ENCODE measurements at places on chromosomes 1 and 21.

DNA sequence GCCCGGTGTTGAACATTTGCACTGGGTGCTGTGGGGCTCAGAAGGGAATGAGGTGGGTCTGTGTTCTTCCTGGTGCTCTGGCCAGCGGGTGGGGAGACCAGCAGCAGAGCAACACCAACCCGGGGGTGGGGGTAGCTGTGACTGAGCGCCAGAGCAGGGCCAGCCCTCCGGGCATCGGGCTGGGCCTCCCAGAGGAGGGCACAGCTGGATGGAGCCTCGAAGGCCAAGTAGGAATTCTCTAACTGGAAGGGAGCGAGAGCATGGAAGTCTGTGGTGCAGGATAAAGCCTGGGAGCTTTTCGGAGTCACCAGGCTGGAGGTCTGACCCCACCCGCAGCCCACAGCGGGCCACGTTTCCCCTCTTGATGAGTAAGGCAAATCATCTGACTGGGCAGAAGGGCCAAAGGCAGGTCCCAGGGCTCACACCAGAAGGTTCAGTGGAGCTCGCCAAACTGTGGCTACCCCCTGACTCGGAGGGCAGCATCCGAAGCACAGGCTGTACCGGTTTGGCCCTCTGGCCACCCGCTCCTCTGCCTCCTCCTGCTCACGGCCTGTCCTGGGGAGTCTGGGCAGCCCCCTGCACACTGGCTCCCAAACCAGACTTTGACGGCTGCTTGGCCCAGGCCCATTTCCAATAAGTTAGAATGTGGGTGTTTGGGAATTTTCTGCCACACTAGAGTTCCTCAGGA, 18.8 kb downstream of the SLC1A7 start:
- no peak for DNase-seq

GRCh38 chr1:47963568-47964358, 33.4 kb downstream of the TRABD2B start:
- DNase-seq: no peak

DNA sequence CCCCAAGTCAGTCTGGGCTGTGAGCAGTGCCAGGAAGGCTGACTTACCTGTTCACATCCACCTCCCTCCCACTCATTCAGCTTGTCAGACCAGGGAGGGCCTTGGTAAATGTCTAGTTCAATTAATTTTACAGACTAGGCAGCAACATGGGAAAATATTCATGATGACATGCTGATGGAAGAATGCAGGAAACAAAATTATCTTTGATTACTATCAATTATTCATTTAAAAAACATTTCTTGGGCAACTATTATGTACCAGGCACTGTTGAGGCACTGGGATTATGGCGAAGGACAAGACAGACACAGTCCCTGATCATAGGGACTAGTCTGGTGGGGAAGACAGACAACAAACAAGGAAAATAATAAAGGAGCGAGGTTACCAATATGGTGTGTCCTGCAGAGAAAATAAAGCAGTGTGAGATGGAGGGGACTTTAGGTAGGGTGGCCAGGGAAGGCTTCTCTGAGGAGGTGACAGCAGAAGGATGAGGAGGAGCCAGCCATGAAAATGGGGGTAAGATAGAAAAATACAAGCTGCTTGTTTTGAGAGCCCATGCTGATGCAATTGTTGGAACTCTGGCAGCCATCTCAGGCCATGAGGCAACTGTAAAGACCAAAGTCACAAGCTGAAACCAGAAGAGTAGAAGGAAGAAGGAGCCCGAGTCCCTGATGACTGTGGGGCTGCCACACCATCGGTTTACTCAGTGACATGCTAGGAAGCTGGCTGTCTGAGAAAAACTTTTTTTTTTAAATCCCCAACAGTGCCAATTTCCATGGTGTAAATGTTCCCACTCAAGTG, 14.0 kb downstream of the TRIM62 start:
- DNase-seq: no peak

DNA sequence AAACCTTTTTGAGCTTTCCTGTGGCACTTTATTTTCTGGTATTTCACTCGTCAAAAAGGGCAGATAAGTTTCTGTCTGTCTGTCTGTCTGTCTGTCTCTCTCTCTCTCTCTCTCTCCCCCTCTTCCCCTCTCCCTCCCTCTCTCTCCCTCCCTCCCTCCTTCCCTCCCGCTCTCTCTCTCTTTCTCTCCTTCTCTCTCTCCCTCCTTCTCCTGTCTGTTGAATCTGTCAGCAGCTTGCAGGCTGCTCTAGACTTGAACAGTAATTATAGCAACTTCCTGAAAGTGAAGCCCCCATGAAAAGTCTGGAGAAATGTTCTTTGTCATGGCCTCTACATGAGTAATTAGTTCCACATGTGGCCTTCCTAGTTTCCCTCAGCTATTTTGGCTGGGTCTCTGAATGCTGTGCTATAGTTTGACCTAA, 275.2 kb upstream of the C1orf105 start:
- no peak for DNase-seq

- no peak for DNase-seq
Measured at GRCh38 chr1:175192630-175193526, at the start of gene KIAA0040. KIAA0040 (minus strand) TSS chr1:175192776; CDS start chr1:175161013, 31,763 bp downstream.

- no peak for DNase-seq
Measured at GRCh38 chr1:172470149-172470548, 26.3 kb upstream of the PIGC start.

DNA sequence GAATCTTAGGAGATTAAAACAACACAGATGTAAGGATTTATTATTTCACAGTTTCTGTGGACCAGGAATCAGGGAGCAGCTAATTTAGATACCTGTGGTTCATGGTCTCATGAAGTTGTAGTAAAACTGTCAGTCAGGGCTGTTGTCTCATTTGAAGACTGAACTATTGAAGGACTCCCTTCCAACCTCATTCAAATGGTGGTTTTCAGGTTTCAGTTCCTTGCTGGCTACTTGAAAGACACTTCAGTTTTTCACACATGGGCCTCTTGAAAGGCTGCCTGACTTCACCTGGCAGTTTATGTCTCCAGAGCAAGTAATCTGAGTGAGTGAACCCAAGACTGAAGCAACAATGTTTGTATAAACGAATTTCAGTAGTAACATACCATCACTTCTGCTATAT, 915.9 kb downstream of the PLA2G4A start:
- no peak for DNase-seq

- DNase-seq: no peak
Measured at GRCh38 chr1:207791290-207791689, 39.4 kb downstream of the CD46 start.

GRCh38 chr1:160251011-160251410, 11.3 kb downstream of the DCAF8 start:
- no peak for DNase-seq

GRCh38 chr1:39957299-39958015, 2.5 kb downstream of the MFSD2A start:
- peak; percentile 68 for DNase-seq

DNA sequence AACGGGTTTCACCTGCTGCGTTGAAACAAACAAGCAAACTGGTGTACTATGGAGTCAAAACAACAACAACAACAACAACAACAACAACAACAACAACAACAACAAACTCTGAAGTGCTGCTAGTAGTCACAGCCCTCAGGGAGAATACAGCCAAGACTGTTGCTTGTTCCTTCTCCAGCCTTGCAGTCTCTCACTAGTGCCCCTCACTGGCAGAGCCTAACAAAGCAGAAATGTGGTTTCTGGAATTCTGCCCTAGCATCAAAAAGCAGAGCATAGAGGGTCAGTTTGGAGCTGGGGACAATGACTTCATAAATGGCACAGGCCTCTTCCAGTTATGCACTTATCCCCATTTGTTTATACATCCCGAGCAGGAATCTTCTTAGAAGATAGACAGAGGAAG, 187.4 kb downstream of the KCNK2 start:
- DNase-seq: no peak

GRCh38 chr1:51504806-51505525, 14.1 kb downstream of the EPS15 start:
- no peak for DNase-seq

GRCh38 chr21:41280115-41280919, 36.3 kb upstream of the FAM3B start:
- DNase-seq: no peak

DNA sequence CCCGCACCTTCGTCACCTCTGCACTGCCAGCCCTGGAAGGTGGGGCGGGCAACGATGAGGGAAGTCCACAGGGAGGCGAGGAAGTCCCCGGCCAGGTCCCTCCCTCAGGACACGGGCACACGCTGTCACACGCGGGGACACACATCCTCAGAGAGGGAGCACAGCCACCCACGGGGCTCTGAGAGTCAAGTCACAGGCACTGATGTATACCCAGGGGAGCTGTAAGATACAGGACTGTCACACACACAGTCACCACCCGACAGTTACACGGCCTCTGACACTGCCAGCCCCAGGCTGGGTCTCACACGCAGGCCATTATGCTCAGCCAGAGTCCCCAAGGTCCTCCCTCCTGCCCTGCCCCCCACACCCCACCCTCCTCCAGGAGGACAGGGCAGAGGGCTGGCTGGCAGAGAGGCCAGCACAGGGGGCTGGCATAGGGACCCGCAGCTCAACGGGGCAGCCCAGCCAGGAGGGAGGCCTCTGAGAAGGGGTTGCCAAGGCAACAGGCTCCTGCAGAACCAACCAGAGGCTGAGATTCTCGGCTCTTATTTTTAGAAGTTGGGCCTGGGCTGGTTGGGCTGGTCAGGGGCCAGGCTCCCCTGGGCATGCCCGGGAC, 17.7 kb upstream of the ADGRB2 start:
- no peak for DNase-seq

GRCh38 chr1:33986390-33987095, 122.7 kb downstream of the HMGB4 start:
- no peak for DNase-seq

- no peak for DNase-seq
Measured at GRCh38 chr1:15938628-15939161, 37.2 kb downstream of the ZBTB17 start.

GRCh38 chr1:173448945-173449344, 28.2 kb upstream of the PRDX6 start:
- DNase-seq: no peak

- DNase-seq: no peak
Measured at GRCh38 chr1:180256341-180257027, 26.4 kb downstream of the LHX4 start.

GRCh38 chr1:174656409-174657059, 208.8 kb downstream of the GPR52 start:
- DNase-seq: no peak

- DNase-seq: no peak
Measured at GRCh38 chr1:226405411-226405988, 2.4 kb downstream of the PARP1 start.

DNA sequence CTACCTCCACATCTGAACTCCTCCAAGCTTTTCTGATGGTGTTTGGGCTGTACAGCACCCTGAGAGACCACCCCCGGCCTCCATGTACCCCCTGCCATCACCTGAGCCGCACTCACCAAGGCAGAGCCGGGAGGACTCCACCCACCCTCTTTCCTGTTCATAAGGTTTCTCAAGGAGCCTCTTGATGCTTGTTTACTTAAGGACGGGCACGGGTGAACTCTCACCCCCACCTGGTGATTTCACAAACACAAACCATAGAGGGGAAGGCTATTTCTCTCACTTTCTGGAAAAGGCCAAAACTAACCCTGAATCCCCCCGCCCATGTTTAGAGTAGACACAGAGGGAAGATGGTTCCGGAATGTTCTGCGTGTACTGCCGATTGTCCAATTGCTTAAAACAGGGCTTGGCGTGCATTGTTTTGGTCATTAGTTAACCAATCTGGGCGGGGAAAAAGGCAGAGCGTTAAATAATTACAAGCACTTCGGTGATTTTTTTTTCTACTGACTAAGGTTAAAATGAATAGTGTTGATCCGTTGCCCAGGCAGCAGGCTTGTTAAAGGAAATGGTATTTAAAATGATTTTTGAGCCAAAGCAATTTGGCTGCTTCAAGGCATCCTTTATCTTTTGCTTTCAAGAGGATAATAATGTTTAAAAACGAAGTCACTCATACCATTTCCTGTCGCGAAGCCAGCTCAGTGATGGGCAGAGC, 279.8 kb upstream of the VAMP3 start:
- DNase-seq: peak; percentile 86

Measured in NCI-H2029 treated with DMSO at 0.1 percent for 48 hours (cell line).